T-helper 2 cell (primary cell): ENCODE measurements at places on chromosomes 7 and 10.

DNA sequence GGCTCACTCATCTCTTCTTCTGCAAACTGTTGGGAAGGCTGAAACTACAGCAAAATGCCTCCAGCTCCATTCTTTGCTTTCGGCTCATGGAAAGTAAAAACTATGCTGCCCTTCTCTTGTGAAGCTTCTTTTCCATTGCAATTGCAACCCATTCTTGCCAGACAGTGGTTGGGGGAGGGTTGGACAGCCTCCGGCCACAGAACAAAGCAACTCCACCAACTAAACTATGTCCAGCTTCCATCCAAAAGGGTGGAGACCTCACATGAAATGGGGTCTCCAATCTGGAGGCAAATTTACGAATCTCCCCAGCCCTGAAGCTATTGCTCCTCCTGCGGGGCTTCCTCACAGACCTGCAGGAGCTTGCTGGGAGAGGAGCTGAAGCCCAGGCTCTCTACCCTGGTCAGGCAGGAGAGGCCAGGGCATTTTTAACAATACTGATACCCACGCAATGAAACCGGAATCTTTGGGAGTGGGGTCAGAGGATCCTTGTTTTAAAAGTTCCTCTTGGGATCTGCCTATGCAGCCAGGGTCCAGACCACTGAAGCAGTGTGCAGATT lies 549 bp downstream of the GPNMB start:
- DNase-seq, result no peak

DNA sequence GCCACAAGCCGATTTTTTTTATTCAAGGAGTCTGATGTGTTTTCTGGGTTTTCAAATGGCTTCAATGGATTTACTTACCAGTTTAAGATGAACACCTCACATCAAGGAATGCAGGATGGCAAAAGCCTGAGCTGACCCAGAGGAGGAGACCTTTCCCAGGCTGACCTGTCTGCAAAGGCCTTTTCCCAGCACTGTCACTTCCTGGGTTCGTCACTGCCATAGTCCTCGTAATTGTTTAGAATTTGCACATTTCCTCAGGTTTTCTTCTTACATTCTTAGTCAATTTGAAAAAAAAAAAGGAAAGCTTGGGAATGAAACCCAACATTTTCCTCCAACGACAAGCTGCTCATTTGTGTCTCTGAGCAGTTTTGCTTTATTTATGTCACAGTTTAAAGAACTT lies 42.0 kb downstream of the PTER start:
- DNase-seq, result no peak

DNA sequence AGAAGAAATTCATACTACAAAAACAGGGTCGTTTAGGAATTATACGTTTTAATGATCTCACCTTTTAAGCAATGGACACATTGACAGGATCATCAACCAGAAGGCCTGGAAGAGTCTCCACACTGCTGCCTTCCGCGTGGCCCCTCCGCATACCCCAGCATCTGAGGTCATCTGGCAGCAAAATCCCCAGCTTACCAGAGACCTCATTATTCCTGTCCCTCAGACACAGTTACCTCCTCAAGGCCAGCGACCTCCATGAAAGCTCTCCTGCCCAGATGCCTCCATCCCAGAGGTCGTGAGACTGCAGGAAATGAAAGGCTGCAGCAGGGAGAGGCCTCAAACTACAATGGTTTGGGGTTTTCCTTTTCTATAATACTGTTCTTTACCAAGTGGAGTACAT lies 14.8 kb upstream of the GSAP start:
- no peak for DNase-seq

GRCh38 chr10:95289921-95290421 lies 832 bp downstream of the PDLIM1 start:
- no peak for DNase-seq

DNA sequence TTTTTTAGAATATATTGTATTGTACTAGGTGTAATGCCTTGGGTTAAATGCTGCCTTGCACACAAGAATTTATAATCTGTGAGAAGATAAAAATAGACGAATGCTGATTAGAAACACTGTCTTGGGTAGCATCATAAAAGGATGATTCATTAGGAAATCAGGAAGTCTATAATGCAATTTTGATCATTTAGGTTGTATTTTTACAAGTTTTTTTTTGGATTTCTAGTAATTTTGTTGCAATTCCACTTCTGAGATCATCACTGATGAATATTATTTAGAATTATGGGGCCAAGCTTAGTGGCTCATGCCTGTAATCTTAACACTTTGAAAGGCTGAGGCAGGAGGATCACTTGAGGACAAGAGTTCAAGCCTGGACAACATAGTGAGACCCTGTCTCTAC lies 29.6 kb downstream of the WBP1L start:
- no peak for DNase-seq

DNA sequence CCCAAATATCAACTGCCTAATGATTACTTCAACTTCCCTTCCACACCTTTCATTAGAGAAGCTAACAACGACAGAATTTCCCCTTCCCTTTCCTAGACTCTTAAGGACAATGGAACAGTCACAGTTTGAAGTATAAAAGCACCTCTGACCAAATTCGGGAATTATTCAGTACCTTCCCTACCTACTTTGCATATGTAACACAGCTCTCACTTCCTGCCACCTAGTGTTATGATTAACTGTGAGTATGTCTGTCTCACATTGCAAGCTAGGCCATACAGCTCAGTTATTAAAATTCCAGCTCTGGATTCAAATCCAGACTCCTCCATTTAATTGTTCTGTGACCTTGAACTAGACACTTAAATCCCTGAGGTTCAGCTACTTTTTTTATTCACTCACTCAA lies 44.8 kb upstream of the HPSE2 start:
- no peak for DNase-seq

GRCh38 chr10:88989824-88990383 lies 694 bp upstream of the FAS start:
- DNase-seq, result no peak

DNA sequence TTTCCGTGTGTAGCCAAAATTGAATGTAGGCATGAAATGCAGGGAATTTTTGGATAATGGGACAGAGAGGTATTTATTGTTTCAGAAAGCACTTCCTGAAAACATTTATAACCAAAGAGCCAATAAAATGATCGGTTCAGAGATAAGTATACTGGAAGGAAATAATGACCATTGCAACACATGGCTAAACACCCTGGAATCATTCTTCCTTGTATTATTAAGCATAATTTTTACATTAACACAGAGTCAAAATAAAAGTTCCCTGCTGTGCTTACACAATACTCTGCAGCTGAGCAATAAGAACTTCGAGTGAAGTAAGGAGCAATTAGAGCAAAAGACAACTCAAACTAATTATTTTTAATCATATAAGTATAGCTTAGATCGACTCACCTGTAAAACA lies 648.3 kb downstream of the TNS3 start:
- DNase-seq, result no peak

DNA sequence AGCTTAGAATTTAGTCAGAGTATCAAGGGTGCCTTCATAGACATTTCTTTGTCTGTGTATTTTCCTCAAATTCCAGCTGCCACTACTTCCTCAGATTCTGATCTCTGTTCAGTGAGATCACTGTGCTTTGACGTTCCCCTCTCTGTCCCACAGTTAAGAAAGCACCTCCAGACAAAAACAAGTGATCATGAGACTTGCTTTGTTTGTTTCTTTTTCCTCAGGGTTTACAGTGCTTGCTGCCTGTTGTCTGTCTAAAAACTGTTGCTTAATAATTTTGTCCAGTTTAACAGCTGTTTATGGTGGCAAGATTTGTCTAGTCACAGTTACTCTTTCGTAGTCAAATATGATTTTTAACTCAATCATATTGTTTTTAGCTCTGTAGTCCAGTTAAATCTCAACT lies 29.1 kb downstream of the TRUB1 start:
- DNase-seq, result no peak

DNA sequence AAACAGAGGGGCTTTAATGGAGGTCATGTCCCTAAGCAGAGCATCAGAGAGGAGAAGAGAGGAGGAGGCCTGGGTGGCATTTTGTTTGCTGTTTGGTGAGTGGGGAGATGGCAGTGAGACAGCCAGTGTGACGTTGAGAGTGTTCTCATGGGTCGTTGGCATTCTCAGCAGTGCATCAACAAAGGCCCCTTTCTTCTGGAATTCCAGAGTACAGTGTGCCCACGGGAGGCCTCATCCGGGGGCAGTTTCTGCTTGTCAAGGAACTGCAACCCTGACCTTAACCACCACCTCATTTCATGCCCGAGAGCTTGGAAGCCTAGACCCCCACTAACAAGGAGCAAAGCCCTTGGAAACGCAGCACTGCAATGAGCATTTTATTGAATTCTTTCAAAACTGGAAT lies 92.9 kb downstream of the CELF2 start:
- DNase-seq, result no peak

DNA sequence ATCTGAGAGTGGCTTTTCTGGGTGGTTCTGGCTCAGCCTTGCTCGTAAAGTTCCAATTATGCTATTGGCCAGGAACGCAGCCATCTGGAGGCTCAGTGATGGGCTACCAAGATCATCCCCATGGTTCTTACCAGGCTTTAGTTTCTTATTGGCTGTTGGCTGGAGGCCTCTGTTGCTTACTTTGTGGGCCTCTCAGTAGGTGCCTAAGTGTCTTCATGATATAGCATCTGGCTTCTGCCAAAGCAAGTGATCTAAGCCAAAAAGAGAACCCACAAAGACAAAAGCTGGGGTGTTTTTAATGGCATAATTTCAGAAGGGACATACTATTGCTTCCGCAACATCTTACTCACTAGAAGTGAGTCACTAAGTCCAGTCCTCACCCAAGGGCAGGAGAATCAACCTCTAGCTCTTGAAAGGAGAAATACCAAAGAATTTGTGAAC lies 132.0 kb upstream of the MDFIC start:
- no peak for DNase-seq

DNA sequence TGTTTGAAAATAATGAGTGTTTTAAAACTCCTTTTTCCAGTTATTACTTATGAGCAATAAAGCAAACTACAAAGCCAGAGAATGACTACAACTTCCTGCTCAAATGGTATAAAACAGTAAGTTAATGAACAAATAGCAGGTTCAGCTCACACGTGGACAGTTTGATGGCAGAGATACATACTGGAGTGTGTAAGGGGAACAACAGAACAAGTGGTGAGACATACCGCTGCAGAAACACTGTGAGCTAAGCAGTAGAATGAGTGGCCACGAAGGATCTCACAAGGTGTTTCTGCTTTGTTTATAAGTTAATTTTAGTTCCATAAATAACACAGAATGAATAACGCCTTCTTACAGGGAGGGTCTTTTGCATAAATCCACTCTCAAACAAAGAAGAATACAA lies 3.0 kb upstream of the MKX start:
- no peak for DNase-seq

- DNase-seq, result no peak
Measured at GRCh38 chr7:34104992-34105391, 199.7 kb downstream of the BMPER start.

DNA sequence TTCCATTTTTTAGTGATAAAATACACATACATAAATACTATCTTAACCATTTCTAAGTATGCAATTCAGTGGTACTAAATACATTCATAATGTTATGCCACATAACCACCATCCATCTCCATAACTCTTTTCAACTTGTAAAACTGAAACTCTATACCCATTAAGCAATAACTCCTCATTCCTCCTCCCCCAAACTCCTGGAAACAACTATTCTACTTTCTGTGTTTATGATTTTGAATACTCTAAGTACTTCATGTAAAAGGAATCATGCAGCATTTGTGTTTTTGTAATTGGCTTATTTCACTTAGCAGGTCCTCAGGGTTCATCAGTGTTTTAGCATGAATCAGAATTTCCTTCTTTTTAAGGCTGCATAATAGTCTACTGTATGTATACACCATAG lies 131.8 kb downstream of the TES start:
- DNase-seq, result no peak

- no peak for DNase-seq
Measured at GRCh38 chr10:21166557-21167287, 269.6 kb upstream of the NEBL start.

- no peak for DNase-seq
Measured at GRCh38 chr10:133528845-133529575, 1.8 kb downstream of the CYP2E1 start.

- no peak for DNase-seq
Measured at GRCh38 chr10:27158421-27158820, 3.3 kb downstream of the MASTL start.

GRCh38 chr10:111706331-111706730 lies 477.2 kb downstream of the GPAM start:
- no peak for DNase-seq

- no peak for DNase-seq
Measured at GRCh38 chr10:93503075-93503474, 6.7 kb downstream of the CEP55 start.

DNA sequence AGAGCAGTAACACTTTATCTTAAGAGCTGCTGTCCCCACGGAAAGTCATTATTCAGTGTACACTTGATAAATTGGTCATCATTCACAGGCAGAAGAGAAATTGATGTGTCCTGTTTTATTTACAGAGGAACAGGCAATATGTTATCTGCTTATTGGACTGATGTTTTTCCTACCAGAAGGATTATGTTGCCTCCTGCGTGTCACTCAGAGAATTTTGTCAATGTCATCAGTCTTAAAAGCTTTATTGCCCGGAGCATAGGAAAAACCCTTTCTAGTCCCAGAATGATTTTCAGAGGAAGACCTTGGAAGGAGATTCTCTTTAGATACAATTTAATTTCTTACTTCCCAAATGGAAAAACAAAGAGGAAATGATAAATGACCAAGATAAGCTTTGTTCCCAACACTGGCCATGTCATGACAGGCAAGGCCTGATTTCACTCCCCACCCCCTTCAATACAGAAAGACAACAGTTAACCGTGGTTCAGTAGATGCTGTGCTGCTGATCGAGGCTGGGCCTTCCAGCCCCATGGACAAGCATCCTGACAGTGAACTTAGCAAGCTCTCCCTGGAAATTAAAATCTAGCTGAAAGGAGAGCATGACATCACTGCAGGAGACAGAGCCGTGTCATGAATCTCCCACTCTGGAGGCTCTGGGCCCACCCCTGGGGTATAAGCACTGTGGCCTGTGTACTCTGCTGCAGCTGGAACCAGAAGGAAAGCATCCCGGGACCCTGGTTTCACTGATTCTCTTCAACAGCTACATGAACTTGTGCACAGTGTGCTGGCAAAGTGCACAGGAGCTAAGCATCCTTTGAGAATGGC lies 118.8 kb upstream of the LYZL2 start:
- no peak for DNase-seq

- DNase-seq, result no peak
Measured at GRCh38 chr7:125136755-125137532, 207.3 kb upstream of the POT1 start.

- no peak for DNase-seq
Measured at GRCh38 chr7:150977382-150978125, 567 bp downstream of the KCNH2 start.

GRCh38 chr7:30979027-30979426 lies 15.3 kb downstream of the GHRHR start:
- DNase-seq, result no peak
